Bladder microvascular endothelial cell (primary cell): ENCODE measurements at places on chromosomes 16 and 17. TPM values are rescaled to one million over a fixed set of nuclear protein-coding genes. Genes with fewer than 3 reads are reported as not detected.

The TEKT3 gene
- total RNA-seq, result not detected in 2 replicates

The ANKFN1 gene
- total RNA-seq, result not detected in 2 replicates

The TEX19 gene
- total RNA-seq, result not detected in 2 replicates

The HOXB3 gene
- total RNA-seq, result 5.3 and 6.8 TPM in 2 replicates
